ENCODE measurements at places on chromosomes 7 and 10.

GRCh38 chr10:43352951-43353350 lies 18.5 kb upstream of the FXYD4 start:
- DNase-seq = no peak

- no peak for DNase-seq
Observed at GRCh38 chr10:43386981-43387677, 15.7 kb downstream of the FXYD4 start.

DNA sequence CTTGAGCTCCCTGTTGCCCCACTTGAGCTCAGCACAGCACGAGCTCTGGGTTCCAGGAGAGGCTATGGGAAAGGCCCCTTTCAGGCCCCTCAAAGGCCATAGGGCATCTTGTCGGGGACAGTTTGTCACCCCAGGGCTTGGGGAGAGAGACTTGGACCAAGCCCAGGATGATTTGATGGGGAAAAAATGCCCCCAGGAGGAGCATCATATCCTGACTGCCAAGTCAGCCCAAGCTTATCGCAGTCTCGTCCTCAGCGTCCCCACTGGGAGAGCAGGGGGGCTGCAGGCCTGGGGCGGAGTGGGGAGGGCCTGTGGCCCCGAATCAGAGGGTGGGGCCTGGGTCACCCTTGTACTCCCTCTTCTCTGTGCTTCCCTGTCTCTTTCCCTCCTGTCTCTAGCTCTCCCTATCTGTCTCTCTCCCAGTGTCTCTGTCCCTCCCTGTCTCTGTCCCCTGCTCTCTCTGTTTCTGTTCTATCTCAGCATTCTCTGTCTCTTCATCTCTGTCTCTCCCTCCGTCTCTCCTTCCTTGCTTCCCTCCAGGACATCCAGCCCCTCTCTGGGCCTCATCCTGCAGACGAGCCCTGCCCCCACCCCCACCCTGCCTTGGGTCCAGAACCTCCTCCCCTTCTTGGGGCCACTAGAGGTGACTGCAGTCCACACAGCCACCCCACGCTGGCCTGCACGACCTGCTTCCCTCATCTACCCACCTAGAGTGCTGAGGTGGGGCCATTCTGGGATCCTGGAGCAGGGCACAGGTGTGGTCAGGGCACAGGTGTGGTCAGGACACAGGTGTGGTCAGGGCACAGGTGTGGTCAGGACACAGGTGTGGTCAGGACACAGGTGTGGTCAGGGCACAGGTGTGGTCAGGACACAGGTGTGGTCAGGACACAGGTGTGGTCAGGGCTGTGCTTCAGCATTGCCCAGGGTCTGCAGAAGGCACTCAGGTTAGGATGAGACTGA lies 17.3 kb upstream of the GRIFIN start:
- DNase-seq = no peak

- DNase-seq = no peak
Observed at GRCh38 chr7:139068544-139069399, 32.9 kb upstream of the ZC3HAV1L start.

DNA sequence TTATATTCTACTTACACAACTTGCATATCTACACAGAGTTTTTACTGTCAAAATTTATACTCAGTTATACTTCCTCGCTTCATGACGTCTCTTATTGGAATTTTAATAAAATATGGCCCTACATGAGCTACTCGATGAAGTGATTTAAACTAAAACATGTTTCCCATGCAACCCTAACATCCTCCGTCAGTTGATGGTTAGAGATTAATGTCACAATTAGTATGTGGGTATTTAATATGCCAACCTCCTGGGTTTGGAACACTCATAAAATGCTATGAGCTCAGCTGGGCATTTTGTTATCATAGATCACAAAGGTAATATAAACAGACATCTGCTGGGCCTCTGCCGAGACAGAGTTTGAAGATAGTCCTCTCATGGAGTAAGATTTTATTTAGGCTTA lies 66.5 kb downstream of the GNAT3 start:
- no peak for DNase-seq

All from pons (tissue), 1 donor.